ENCODE measurements at places on chromosomes 1 and 21. TPM values are rescaled to one million over a fixed set of nuclear protein-coding genes. Genes with fewer than 3 reads are reported as not detected.

Gene WNT2B
- 1.1 TPM for polyA plus RNA-seq

Gene SLC26A9
- 2.8 TPM for polyA plus RNA-seq

Gene LRRC39
- 11.6 TPM for polyA plus RNA-seq

Gene PLA2G2C
- not detected for polyA plus RNA-seq

Gene VSIG8
- not detected for polyA plus RNA-seq

Gene APCS
- polyA plus RNA-seq, result not detected
